GM04504 (cell line): ENCODE measurements at places on chromosomes 3 and 15.

- no peak for DNase-seq
These were observed 19.9 kb downstream of the SMAD3 start for GRCh38 chr15:67085237-67085817.

DNA sequence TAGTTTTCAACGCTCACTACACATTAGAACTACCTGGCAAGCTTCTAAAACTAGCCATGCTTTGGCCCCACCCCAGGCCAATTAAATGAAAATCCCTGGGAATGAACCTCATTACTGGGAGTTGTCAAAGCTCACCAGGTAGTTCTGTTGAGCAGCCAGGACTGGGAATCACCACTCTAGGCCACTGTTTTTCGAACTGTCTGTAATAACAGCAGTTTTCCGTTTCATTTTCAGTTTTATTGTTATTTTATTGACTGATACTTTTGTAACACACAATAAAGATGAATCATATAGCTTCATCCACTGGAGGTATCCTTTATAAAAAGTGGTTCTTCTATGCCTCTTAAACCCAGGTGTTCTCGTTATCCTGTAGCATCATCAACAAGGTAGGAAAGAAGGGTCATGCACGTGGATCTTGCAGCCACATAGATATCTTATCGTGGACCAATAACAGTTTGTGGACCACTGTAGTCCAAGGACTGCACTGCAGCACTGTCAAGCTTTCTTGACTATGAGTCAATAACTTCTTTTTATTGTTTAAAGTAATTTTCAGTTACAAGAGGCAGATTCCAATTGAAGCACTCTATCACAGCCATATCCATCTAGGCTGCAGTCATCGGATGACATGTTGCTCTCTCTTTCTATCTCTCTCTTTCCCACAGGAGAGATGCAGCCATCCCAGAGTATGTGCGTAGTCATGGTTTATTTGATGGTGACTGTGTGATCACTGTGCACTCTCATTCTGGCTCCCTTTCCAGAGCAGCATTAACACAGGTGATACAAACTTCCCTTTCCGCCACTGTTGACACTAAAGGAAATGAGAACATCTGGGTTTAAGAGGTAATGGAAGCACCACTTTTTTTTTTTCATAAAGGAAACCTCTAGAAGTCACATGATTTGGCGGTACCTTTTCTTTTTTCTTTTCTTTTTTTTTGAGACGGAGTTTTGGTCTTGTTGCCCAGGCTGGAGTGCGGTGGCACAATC is 39.0 kb upstream of the BLM start:
- no peak for DNase-seq

- no peak for DNase-seq
These were observed 101.3 kb upstream of the ATP11B start for GRCh38 chr3:182692021-182692420.

DNA sequence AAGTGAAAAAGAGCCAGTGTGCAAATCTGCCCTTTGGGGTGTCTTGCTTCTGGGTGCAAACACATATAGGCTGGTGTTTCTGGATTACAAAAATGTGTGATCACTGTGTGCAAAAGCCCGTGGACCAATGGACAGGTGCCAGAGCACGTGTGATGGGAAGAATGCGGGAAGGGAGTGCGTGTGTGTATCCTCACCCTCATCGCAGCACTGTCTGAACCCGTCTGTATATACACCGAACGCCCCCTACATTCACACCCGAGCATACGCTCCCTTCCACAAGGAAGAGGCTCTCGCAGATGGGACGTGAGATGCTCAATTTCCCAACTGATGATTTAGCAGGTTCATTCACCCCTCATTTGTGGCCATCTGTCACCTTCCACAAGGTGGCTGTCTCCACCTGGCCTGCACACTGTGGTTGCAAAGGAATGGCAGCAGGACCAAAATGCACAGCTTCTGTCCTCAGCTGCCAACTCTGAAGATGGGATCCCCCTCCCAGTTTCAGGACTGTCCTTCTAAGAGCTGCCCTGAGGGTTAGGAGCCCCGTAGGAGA is 19.4 kb upstream of the SLC6A1 start:
- no peak for DNase-seq

- DNase-seq, result no peak
These were observed 106.3 kb downstream of the CHDH start for GRCh38 chr3:53739966-53740365.
